ENCODE measurements at places on chromosomes 13 and 19. TPM values are rescaled to one million over a fixed set of nuclear protein-coding genes. Genes with fewer than 3 reads are reported as not detected.
A peak's percentile ranks its signal among the peaks of the same experiment; 100 is the strongest.

The SLC10A2 gene
- not detected for total RNA-seq

The CPB2 gene
- total RNA-seq = not detected

GRCh38 chr13:49985129-49985528 is 11.7 kb upstream of the TRIM13 start:
- DNase-seq = no peak

DNA sequence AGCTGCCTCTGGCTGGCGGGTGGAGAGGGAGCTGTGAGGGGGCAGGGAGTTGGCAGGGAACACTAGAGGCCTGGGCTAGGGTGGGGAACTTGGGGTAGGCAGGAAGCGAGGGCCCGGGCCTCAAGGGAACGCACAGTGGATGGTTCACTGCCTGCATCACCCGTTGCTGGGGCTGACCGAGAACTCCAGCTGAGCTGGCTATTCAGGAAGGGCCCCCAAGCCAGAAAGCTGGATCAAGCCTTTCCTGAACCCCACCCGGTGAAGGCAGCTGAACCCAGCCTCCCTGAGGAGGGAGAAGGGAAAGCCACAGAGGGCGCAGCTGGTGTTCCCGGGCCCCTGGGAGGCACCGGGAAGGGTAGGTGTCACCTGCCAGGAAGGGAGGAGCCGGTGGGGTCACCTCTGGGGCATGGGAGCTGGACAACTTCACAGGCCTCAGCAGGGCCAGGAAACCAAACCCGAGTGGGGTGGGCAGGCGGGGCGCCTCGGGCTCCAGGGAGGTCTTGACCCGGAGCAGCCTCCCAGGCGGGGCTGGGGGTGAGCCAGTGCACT is 13.9 kb downstream of the PALM start:
- peak; percentile 49 for DNase-seq

GRCh38 chr19:35460608-35461007 is 12.6 kb downstream of the FFAR2 start:
- DNase-seq = no peak

DNA sequence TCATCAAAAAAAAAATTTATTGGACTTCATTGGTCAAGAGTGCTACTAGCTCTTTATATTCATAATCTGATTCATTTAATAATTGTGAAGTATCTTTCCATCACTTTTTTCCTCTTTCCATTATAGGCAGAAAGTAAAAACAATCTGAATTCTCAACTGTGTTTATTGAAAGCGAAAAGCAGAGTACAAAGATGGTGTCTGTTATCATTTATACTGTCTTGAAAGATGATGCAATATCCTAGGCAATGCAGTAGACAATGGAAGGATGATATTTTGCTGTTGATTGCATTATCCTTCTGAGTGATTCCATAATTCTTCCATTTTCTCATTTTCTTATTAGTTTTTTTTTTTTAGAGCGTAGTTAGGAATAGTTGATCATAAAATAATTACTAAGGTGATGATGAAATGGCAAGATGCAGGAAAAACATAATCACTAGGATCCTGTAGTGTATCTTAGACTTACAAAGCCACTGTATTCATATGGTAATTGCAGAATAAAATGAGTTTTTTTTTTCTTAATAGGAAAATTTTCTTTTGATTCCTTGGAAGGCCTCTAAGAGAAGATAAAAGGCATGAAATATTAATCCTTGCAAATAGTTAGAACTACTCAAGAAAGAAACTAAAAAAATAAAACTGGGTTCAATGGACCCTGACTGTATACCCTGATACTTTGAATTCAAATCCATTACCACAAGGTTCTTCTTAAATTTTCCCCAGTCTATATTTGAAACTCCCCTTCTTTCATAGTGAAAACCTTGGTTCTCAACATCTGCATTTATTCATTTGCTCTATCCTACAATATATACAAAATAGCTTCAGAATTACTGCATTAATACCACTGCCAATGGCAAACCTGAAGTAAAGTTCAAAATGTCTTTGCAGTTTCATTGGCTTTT is 11.6 kb downstream of the URI1 start:
- no peak for DNase-seq

DNA sequence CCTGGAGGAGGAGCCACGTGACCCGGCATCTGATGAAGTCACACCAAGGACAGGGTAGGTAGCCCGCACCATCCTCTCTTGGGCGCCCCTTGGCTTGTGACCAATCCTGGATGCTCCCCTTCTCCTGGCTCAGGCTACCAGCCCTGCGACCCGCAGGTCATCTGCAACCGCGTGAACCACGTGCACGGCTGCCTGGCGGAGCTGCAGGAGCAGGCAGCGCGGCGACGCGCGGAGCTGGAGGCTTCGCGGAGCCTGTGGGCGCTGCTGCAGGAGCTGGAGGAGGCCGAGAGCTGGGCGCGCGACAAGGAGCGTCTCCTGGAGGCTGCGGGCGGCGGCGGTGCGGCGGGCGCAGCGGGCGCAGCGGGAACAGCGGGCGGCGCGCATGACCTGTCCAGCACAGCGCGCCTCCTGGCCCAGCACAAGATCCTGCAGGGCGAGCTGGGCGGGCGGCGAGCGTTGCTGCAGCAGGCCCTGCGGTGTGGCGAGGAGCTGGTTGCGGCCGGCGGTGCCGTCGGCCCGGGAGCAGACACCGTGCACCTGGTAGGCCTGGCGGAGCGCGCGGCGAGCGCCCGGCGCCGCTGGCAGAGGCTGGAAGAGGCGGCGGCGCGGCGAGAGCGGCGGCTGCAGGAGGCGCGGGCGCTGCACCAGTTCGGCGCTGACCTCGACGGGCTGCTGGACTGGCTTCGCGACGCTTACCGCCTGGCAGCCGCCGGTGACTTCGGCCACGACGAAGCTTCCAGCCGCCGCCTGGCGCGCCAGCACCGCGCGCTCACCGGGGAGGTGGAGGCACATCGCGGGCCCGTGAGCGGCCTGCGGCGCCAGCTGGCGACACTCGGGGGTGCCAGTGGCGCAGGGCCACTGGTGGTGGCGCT is 45.9 kb downstream of the SPTBN4 start:
- no peak for DNase-seq
